ENCODE measurements at places on chromosomes 13 and 19.

- DNase-seq: no peak
Observed at GRCh38 chr19:49781394-49781793, 14.6 kb downstream of the AP2A1 start.

- DNase-seq: no peak
Observed at GRCh38 chr19:42295342-42295741, 6.6 kb upstream of the PRR19 start.

GRCh38 chr19:47049307-47049700, 880 bp upstream of the TMEM160 start:
- peak; percentile 4 for DNase-seq

DNA sequence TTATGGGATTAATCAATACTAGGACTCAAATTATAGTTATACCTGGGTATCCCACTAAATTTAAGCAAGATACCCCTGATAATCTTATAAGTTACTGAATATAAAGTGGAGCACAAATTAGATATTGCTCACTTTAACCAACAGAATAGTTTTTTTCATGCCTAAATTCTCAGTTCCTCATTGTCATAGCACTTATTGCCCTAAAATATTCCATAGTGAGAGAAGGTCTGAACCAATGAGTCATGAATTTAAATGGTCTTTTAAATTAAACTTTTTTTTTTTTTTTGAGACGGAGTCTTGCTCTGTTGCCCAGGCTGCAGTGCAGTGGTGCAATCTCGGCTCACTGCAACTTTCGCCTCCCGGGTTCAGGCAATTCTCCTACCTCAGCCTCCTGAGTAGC, 42.4 kb downstream of the ZNF136 start:
- DNase-seq: no peak

- DNase-seq: no peak
Observed at GRCh38 chr19:14479975-14480699, 5.0 kb upstream of the PTGER1 start.

DNA sequence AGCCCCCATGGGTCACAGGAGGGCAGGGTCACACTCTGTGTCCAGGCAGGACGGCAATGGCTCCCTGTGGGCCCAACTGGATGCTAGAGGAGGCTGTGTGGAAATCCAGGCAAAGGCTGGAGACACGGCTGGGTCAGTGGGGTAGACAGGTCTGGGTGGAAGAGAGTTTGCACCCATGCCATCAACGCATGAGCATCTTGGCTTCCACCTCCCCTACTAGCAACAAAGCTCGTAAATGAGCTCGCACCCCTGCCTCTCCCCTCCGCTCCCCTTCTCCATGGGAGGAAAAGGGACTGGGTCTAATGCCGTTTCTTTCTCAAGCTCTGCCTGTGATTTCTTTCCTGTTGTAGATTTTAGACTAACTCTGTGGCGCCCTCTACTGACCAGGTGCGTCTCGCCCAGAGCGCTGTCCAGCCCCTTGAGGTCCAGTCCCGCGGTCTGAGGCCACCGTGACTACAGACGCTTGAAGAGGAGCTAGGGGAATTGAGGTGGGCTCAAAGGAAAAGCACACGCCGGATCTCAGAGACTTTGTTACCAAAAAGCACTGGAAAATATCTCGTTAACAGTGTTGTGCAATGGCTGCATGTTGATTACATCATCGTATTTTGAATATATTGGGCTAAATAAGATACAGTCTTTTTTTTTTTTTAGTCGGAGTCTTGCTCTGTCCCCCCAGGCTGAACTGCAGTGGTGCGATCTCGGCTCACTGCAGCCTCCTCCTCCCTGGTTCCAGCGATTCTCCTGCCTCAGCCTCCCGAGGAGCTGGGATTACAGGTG, 50.7 kb upstream of the USP29 start:
- DNase-seq: no peak

Measured in HFF-Myc (cell line).